Stimulated activated CD4-positive, alpha-beta T cell treated with anti-CD3 and anti-CD28 coated beads, Interleukin-4, amount 100 ng/mL, for 1 hour (primary cell): ENCODE measurements at places on chromosomes 7 and 10.
A peak's percentile ranks its signal among the peaks of the same experiment; 100 is the strongest.

- no peak for DNase-seq
Observed at GRCh38 chr10:9766762-9767161, 1250.9 kb upstream of the CELF2 start.

GRCh38 chr7:786472-787255 lies 45.6 kb upstream of the SUN1 start:
- peak; percentile 76 for DNase-seq

GRCh38 chr10:110215286-110216170 lies 8.1 kb downstream of the MXI1 start:
- no peak for DNase-seq

DNA sequence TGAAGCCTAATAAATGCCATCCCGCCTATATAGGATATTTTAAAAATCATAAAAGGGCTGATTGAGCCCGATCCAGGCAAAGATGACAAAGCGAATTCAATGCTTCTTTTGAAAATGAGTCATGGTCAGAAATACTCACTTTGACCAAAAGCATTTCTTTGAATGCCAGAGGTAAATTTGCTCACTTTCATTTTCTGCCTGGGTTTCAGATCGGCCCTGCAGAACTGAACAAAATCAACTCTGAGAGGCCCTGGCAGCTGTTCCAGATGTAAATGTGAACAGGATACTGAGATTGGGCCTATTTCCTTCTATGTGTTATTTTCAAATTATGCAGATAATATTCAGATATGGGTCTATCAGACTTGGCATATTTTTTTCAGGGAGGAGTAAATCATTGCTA lies 114.8 kb upstream of the ARID5B start:
- DNase-seq, result no peak

GRCh38 chr7:18566829-18567228 lies 71.3 kb downstream of the HDAC9 start:
- DNase-seq, result no peak

DNA sequence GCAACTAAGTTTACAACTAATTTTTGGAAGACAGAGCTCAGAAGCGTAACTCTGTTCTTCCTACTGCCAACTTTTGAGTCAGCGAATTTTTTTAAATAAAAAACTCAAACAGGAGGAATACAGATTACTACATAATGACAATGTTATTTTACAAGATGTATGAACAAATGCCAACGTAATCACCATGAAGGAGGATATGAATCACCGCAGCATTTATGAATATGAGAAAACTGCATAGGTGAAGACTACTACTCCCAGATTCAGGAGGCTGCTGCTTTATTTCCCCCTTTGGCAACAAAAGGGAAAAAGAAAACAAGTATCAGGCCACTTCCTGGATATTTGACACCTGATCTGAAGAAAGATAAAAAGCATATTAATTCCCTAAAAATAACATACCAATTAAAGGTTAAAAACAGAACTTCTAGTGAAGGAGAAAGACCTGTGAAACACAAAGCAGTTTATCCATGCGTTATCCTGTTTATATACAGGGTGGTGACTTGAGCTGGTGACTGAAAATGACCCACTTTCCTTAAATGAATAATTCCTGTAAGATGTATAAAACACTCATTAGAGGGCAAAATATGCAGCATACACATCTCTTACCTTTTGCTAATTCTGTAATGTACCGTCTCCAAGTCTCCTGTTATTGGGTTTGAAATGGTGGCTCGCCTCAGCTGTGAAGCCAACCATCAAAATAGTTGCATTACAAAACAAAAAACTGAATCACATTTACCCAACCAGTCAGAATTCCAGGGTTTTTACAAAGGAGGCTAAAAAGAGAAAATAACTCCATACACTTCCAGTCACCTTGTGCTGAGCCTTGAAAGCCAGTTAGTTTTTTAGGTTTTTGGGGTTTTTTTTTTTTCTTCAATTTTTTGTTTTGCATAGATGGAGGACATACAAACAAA lies 52.0 kb downstream of the P4HA1 start:
- no peak for DNase-seq

GRCh38 chr7:1674161-1675035 lies 4.3 kb downstream of the ELFN1 start:
- no peak for DNase-seq

- no peak for DNase-seq
Observed at GRCh38 chr10:58755340-58755610, 242.6 kb downstream of the BICC1 start.

DNA sequence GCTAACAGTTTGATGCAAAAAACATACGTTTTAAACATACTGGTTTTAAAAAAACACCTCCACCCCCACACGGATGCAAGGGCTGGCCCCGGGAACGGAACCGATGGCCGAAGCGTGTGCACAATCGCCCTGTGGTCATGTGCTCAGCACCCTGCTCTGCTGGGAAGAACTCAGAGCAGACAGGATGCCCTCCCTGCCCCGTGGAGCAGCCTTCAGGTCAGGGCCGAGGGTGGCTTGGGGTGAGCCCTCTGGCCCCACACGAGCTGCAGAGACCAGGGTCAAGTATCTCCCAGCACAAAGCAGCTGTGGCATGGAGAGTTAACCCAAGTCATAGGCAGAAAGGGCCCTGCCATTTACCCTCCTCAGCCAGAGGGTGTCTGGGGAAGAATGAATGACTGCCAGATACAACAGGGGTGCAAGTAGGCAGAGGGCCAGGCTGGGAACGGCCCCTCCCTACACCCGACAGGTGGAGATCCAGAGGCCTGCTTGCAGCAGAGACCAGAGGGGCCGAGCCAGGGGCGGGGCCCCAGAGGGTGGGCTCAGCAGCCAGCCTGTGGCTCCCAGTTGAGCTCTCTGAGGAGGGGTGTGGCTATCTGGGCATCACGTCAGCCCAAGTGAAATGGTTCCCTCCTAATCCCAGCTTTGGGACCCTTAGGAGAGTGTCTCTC lies 56.8 kb downstream of the ZRANB1 start:
- no peak for DNase-seq

GRCh38 chr10:7756360-7756992 lies 31.3 kb downstream of the KIN start:
- DNase-seq, result peak; percentile 7

DNA sequence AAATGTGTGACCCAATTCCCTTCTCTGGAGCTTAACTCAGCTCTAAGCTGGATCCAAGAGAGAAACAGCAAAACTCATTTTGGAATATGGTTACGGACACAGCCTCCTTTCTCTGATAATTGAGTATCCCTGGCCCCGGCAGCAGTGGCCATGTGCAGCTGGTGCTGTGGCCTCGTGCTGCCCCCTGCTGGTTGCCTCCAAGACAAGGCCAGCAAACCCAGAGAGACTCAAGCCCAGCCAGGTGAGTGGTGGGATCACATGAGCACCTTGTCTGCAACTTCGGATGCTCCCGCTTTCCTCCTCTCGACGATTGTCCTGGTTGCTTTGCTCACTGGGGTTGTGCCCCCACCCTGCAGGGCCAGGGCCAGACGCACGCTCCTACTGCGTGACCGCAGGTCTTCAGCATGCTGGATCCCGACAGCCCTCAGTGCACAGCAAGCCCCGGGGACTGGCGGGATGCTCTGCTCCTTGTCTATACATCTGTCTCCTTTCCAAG lies 19.4 kb downstream of the SFTPD start:
- DNase-seq, result peak; percentile 82

GRCh38 chr7:104207348-104207730 lies 474 bp downstream of the ORC5 start:
- DNase-seq, result no peak

DNA sequence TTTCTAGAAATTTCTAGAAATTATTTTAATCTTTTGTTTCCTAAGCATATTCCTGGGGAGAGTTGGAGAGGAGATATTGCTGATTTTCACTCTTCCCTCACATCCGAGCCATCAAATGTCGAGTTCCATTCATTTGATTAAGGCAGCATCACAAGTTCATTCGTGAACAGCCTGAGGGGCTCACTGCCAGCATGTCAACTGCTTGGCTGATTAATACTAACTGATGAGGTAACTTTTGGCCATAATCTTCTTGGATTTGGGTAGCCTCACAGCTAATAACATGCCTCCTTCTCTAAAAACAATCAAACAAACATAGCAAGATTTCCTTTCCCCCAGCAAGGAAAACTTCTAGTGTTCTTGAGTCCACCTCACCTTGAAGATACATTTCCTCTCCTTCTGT lies 87.1 kb upstream of the AFAP1L2 start:
- DNase-seq, result no peak

GRCh38 chr10:54284526-54285193 lies 516.4 kb downstream of the PCDH15 start:
- DNase-seq, result no peak

DNA sequence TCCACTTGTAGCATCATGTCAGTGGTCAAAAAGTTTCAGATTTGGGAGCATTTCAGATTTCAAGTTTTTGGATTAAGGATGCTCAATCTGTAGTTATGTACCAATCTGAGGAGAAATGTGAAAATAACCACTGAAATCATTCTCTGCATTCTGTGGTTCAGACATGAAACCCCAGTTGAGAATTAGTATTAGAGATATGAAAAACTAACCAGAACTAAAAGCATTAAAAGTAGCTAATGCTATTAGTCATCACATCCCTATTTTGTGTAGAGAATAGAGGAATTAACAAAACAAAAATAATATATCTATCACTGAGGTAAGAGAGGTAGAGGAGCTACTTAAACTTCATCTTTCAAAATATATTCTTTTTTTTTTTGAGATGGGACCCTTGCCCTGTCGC lies 28.0 kb downstream of the MICU1 start:
- DNase-seq, result no peak

DNA sequence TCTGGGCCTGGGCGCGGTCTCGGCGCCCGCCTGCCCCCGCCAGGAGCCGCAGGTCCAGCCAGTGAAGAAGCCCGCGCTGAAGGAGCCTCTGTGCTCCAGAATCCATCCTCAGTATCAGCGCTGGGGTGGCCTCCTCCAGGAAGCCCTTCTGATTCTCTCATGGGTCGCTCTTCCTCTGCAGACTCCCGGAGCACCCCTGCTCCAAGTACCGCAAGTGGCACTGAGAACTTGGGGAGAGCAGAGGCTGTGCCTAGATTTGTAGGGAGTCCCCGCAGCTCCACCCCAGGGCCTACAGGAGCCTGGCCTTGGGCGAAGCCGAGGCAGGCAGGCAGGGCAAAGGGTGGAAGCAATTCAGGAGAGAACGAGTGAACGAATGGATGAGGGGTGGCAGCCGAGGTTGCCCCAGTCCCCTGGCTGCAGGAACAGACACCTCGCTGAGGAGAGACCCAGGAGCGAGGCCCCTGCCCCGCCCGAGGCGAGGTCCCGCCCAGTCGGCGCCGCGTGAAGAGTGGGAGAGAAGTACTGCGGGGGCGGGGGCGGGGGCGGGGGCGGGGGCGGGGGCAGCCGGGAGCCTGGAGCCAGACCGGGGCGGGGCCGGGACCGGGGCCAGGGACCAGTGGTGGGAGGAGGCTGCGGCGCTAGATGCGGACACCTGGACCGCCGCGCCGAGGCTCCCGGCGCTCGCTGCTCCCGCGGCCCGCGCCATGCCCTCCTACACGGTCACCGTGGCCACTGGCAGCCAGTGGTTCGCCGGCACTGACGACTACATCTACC lies at the start of gene ALOX5:
Gene ALOX5 (plus strand): TSS at position 641 of the 774 bp plus-strand sequence. CDS start 64 bp downstream, at position 705.
- DNase-seq, result peak; percentile 20

- no peak for DNase-seq
Observed at GRCh38 chr7:88306590-88307048, at the start of gene STEAP4. STEAP4 (minus strand) TSS chr7:88306894; CDS start chr7:88284269, 22,625 bp downstream.

GRCh38 chr10:31031558-31032257 lies at the start of gene ZNF438:
ZNF438 (minus strand) TSS chr10:31031865; CDS start chr10:30877034, 154,831 bp downstream.
- DNase-seq, result peak; percentile 93

DNA sequence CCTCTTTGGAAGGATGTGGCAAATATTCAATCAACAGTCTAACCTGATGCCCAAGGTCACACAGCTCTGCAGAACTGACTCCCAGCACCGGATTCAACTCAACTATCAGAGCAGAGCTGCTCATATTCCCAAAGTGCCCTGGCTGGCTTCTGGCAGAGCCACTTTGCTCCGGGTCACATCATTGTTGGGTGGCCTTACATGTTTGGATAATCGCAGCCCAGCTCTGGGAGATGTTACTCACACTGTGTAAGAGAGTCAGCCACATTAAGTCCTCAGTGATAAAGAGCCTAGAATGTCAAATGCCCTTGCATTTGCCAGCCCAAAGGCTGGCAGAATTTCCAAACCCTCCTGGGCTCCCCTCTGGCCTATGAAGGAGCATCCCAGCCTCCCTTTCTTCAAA lies 79.8 kb upstream of the PDE1C start:
- DNase-seq, result no peak

GRCh38 chr7:111096997-111097396 lies 6.1 kb downstream of the LRRN3 start:
- DNase-seq, result no peak

DNA sequence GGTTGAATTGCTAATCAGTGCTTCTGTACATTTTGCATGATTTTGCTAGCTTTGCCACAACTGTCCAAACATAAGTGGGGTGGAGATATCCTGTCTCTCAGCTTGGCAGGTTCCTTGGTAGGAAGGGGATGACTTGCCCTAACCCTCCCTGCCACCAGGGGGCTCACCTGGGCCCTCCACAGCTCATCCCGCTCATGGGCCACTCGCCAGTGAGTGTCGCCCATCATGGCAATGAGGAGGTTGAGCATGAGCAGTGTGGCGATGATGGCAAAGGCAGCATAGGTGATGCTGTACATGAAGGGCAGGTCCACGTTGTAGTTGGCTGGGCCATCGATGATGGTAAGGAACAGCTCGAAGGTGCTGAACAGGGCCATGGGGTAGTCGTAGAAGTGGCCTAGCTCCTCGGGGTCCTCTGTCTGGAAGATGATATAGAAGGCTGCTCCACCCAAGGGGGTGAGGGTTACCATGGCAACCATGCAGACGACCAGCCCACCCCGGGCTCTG lies 12.2 kb downstream of the TRPV6 start:
- DNase-seq, result peak; percentile 30

- no peak for DNase-seq
Observed at GRCh38 chr7:43844257-43844656, 25.1 kb downstream of the MRPS24 start.

DNA sequence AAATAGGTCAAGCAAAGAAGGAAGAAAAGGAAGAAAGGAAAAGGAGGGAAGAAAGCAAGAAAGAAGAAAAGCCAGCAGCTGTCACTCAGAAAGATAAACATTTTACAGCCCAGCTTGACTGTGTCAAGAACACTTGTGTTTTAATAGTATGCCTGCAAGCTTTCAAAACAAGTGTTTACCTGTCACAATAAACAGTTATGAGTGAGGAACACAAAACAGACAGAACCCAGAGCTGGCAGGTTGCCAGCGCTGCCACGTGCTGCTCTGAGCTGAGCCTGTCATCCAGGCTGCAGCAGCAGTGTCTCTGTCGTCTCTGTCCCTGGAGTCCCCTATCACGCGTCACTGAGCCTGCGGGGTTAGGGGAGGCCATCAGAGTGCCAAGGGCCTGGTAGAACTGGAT lies 827.6 kb upstream of the AUTS2 start:
- DNase-seq, result no peak

- DNase-seq, result no peak
Observed at GRCh38 chr7:97601931-97602457, 129.9 kb upstream of the TAC1 start.

DNA sequence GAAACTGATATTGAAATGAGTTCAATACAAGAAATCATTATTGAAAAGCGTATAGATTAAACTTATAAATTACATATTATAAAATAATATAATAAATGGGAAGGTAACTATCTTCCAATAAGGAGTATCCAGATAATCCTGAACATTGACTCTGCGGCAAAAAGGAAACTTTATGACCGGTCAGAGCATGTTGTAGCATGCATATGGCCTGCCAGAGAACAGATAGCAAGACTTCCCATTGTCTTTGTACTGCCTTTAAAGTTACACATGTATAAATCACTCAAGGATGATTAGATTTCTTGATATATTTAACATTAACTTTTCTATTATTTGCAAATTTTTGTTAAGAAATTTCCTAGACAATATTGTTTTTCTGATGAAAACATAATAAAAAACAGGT lies 56.2 kb upstream of the ETV1 start:
- no peak for DNase-seq
